B cell (primary cell): ENCODE measurements at places on chromosomes 7 and 10. TPM values are rescaled to one million over a fixed set of nuclear protein-coding genes. Genes with fewer than 3 reads are reported as not detected.

The FAM237B gene
- not detected in 2 replicates for total RNA-seq

GRCh38 chr7:82745117-82745516, 301.5 kb upstream of the CACNA2D1 start:
- H3K27me3 ChIP-seq: no peaks in the 10 kb centered on the region
- H3K36me3 ChIP-seq: no peaks in the 10 kb centered on the region
- H3K27ac ChIP-seq: no peak overlapping the region

- DNase-seq: no peak
- H3K27ac ChIP-seq: no peak overlapping the region
- no peaks in the 10 kb centered on the region for H3K36me3 ChIP-seq
- H3K4me3 ChIP-seq: no peak overlapping the region
Observed at GRCh38 chr10:132199854-132200311, 13.1 kb downstream of the DPYSL4 start.

- H3K4me3 ChIP-seq: no peak overlapping the region
- H3K36me3 ChIP-seq: no peaks in the 10 kb centered on the region
- H3K27me3 ChIP-seq: no peaks in the 10 kb centered on the region
- no peak overlapping the region for H3K27ac ChIP-seq
Observed at GRCh38 chr7:92881091-92881485, 44.7 kb upstream of the CDK6 start.

- DNase-seq: no peak
- H3K4me1 ChIP-seq: peaks cover 9% of the 10 kb centered on the region
- H3K27ac ChIP-seq: no peak overlapping the region
- no peaks in the 10 kb centered on the region for H3K27me3 ChIP-seq
Observed at GRCh38 chr7:128744366-128744905, 5.3 kb downstream of the CALU start.

GRCh38 chr10:35306852-35307251, 29.5 kb upstream of the CCNY start:
- DNase-seq: no peak
- H3K27me3 ChIP-seq: peaks cover 13% of the 10 kb centered on the region
- H3K4me3 ChIP-seq: no peak overlapping the region
